Suppressor macrophage (primary cell): ENCODE measurements at places on chromosomes 11 and 22.

- no peak for DNase-seq
Measured at GRCh38 chr11:127075758-127076157, 75.2 kb upstream of the KIRREL3 start.

DNA sequence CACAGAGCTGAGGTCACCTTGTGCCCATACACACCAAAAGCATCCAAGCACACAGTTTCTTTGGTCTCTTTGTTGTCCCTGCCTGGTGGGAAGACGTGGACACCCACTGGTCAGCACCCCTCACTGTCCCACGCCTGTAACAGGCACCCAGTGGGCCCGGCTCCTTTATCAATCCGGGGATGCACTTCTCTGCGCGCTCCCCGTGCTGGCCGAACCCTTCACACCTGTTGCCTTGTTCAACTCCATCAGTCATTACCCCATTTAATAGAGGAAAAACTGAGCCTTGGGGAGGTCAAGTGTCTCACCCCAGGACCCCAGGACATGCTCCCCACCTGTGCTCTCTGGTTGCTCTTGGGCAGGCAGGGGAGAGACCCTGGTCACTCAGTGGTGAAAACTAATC lies 49.7 kb upstream of the FGF3 start:
- DNase-seq, result no peak

GRCh38 chr22:40009951-40010671 lies 15.4 kb downstream of the FAM83F start:
- peak; percentile 43 for DNase-seq

GRCh38 chr11:44418456-44418830 lies 108.5 kb upstream of the ALX4 start:
- no peak for DNase-seq

- no peak for DNase-seq
Measured at GRCh38 chr11:110948112-110948511, 235.9 kb upstream of the ARHGAP20 start.

- DNase-seq, result peak; percentile 6
Measured at GRCh38 chr11:109132539-109132938, 289.5 kb upstream of the C11orf87 start.

- DNase-seq, result peak; percentile 32
Measured at GRCh38 chr11:10377183-10377582, 72.3 kb downstream of the ADM start.
